ENCODE measurements at places on chromosomes 3 and 15. TPM values are rescaled to one million over a fixed set of nuclear protein-coding genes. Genes with fewer than 3 reads are reported as not detected.

DNA sequence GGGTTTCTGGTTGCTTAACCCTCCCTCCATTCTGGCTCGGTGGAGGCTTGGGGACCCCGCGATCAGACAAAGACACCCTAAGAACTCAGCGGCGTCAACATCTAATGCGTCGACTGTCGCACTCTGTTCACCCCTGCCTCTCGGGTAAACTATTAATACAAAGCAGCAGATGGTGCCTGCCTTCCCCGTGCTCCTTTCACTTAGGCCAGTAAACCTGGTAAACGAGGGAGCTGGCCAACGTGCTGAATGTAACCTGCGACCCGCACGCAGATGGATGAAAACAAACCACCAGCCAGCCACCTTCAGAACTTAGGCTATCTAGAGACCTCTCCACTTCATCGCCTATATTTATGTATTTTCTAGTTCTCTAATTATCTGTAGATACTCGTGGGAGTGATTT, 848 bp upstream of the CADPS start:
- DNase-seq: peak; percentile 45

DNA sequence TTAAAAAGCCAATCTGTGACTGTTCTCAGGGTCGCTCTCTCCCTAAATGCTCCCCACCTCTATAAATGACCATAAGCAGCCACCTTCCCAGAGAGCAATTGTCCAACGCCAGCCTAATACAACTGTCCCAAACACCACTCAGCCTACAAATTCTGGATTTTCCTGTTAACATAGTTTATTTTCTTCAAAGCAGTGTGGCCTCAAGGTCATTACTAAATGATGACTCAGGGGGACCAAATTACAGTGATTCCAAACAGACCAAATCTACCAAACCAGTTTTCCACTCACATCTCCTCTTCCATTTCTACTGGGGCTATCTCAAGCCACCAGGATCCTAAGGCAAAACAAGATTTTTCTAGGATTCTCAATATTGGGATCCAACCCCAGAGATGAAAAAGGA, 22.5 kb downstream of the HEXA start:
- no peak for DNase-seq

DNA sequence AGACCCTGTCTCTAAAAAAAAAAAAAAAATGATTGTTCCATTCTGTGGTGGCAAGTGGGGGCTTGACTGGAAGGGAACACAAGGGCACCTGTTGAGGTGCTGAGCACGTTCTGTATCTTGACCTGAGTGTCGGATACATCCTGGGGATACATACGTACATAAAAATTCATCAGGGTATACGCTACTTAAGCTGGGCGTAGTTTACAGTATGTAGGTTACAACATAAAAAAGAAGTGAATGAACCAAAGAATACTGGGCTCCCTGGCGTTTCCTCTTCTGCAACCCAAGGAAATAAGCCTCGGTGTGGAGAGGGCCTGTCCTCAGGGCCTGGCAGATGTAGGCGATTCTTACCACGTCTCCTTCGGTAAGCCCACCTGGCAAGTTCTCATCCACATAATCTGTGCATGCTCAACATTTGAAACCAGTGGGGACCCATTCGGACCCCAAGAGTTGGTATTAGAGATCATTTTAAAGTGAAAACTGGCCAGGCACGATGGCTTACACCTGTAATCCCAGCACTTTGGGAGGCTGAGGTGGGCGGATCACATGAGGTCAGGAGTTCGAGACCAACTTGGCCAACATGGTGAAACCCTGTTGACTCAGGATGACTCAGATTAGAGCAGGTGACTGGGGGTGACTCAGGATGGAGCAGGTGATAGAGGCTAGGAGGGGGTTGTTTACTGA, 5.1 kb upstream of the MUC20 start:
- DNase-seq: no peak

GRCh38 chr15:41486286-41486685, 7.4 kb upstream of the ITPKA start:
- no peak for DNase-seq

GRCh38 chr15:101307048-101307896, 12.2 kb upstream of the SNRPA1 start:
- DNase-seq: peak; percentile 32

DNA sequence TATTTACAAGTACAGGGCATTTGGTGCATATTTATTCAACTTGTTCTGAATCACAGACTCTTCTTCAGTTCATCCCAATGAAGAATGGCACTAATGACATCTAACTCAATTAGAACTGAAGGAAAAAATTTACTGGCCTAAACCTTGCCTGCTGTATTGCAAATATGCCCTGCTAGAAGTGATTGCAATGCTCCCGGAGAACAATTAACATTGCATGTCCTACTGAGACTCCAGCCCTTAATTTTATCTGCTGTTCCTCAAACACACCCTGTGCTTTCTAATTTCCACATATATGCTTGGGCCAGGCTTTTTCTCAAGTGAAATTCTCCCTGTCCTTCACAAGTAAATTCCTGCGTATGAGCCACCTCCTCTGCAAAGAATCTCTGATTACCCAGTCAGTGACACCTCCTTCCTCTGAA, 8.3 kb downstream of the ACKR4 start:
- DNase-seq: no peak

GRCh38 chr3:36734742-36735141, 29.6 kb downstream of the DCLK3 start:
- no peak for DNase-seq

DNA sequence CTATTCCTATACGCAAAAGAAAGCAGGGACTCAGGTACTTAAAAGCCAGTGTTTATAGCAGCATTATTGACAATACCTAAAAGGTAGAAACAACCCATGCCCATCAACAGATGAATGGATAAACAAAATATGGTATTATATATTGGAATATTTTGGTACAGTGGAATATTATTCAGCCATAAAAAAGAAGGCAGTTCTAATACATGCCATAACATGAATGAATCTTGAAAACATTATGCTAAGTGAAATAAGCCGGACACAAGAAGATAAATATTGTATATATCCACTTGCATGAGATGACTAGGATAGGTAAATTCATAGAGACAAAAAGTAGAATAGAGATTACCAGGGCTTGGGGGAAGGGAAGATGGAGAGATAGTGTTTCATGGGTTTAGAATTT, 9.2 kb downstream of the FNDC3B start:
- DNase-seq: no peak

DNA sequence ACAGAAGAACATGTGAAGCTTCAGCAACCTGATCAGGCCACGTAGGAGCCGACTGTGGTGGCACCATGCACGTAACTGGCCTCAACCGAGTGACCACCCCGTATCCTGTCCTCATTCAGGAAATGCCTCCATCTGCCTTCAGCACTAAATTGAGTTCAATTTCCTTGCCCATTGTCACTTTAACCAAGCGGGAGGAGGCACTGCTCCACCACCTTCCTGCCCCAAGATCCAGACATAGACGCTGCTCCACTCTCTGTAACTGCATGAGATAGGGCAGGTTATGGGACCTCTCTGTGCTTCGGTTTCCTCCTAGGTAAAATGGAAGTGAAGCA, 80.1 kb upstream of the POMGNT2 start:
- no peak for DNase-seq

GRCh38 chr3:162377608-162378007, 881.0 kb downstream of the OTOL1 start:
- no peak for DNase-seq

DNA sequence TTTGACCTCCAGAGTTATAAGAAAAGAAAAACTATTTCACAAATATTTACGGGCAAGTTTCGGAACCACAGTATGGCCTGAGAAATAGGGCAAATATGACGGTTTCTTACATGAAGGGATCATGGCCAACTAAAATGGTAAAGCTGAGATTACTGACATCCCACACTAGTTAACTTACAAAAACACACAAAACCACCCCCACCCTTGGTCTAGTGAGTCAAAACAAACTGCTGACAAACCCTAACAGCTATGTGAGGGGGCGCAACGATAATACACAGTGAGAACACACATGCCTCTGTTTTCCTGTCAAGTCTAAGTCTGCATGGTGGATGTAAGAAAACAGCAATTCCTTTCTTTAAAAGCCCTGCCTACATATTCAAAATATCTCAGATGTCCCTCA, 32.3 kb downstream of the CBLB start:
- DNase-seq: no peak

- no peak for DNase-seq
These were observed 100.9 kb upstream of the MCTP2 start for GRCh38 chr15:94130504-94130903.

- DNase-seq: peak; percentile 55
These were observed 60.5 kb downstream of the CERS3 start for GRCh38 chr15:100468285-100468684.

DNA sequence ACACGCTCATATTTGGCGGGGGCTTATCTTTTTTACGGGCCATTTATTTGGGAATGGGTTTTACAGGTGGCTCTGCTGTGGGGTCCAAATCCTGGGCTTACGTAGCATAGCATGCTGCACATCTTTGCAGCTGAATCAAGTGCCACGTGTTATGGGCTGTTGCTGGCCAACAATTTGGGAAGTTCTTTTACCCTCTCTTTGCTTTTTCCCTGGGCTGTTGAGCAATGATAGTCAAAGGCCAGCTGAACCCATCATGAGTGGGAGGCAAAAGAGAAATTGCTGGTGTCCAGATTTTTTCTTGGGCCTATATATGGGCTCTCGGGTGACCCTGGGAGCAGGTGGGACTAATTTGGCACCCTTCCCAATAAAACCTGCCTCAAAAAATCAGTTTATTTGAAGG, 209.3 kb upstream of the SATB1 start:
- DNase-seq: no peak

DNA sequence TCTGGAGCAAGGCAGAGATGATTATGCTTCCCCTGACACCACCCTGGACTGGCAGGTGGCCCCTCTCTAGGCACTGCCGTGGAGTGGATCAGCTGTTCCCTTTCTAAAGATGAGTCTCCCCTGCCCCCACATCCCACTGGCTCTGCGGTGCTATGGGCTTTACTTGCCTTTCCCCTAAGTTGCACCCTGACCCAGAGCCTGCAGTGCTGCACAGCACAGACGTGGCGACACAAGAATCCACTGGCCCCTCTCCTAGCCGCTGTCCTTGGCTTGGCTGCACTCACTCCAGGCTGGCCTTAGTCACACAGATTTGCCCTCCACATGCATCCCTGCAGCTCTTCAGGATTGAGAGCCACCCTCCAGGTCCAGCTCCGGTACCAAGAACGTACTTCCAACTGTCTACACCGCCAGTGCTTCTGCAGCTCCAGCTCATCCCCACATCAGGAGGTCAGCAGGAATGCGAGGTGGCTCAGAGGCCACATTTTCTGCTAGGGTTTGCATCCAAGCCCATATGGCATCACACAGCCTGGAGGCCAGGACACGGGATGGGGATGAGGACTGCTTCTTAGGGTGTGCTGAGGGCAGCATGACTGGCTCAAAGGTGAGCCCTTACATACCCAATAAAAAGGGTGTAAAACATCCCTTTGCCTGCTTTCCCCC, 82.4 kb upstream of the RASGRF1 start:
- DNase-seq: peak; percentile 29

DNA sequence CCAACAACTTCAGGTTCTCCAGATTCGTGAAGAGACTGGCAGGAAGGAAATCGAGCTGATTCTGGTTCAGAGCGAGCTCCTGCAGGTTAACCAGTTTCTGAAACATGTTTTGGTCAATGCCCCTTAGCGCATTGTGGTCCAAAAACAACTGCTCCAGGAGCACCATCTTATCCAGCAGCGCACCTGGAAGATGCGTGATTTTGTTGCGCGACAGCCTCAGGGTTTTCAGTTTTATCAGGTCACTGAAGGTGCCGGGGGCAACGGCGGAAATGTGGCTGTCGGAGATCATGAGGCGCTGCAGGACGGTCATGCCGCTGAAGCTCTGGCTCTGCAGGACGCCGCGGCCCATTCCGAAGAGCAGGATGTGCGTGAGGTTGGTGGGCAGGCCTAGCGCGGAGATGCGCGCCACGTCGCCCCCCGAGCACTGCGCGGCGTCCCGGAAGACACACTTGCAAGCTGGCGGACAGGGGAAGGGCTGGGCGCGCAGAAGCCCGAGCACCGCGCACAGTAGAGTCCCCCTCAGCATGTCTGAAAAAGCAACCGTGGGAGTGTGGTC, 1.2 kb downstream of the GP5 start:
- no peak for DNase-seq

DNA sequence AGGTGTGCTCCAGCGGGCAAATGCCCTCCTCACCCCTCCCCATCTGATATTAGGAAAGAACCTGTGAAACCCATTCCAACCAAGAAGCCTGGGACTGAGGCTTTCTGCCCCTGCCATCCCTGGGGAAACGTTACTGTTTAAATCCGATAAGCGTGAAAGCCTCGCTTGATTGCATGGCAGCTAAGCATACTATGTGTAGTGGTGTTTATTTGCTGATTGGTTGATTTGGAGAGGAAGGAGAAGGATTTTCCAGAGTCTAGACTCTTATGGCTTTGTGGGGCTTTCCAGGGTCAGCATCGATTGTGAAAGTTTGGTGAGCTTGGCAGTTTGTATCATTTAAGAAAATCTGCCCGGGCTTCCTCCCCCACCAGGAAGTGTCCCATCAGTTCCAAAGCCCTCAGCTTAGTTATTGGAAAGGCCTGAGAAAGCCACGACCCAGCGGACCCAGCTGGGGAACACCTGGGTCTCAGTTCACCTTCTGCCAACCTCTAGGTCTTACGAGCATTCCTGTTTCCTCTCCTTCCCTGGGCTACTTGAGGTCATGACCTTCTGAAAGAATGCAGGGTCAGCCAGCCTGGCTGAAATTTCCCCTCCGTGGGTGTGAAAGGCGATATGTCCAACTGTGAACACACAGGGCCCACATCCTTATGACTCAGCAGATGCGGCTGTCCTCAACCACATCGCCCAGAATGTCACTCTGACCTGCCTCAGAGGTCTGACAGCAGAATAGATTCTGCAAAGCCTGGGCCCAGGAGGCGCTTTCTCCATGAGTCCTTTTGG, 62.8 kb upstream of the HERC1 start:
- no peak for DNase-seq

DNA sequence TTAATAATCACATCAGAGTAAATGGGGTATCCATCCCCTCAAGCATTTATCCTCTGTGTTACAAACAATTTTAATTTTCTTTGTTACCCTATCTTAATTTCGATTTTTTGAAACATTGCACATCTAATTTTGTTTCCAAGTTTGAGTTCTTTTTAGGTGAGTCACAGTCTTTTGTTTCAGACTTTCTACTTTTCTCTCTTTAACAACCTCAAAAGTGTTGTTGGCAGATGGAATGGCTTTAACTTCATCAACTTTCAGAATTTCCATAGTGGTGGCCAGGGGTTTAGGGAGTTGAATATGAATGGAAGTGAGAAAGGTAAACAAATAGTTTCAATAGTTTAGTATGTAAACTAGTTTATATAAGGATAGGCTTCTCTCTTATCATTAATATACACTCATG, 223.0 kb upstream of the MLF1 start:
- DNase-seq: no peak

Gene IQCH
- total RNA-seq: 1.4 TPM

Gene FBXW12
- not detected for total RNA-seq

Gene PCLAF
- total RNA-seq: 3.1 TPM

Gene INTS14
- 14.3 TPM for total RNA-seq

Gene IGSF10
- total RNA-seq: 0.28 TPM

Gene OIP5
- 0.38 TPM for total RNA-seq

Gene C3orf49
- not detected for total RNA-seq

Gene CAND2
- 7.2 TPM for total RNA-seq

Gene NRROS
- 1.7 TPM for total RNA-seq

All from left lobe of liver (tissue), 2 donors.